Activated CD8-positive, alpha-beta memory T cell treated with anti-CD3 and anti-CD28 coated beads for 1 hour (primary cell): ENCODE measurements at places on chromosomes 13 and 19.

DNA sequence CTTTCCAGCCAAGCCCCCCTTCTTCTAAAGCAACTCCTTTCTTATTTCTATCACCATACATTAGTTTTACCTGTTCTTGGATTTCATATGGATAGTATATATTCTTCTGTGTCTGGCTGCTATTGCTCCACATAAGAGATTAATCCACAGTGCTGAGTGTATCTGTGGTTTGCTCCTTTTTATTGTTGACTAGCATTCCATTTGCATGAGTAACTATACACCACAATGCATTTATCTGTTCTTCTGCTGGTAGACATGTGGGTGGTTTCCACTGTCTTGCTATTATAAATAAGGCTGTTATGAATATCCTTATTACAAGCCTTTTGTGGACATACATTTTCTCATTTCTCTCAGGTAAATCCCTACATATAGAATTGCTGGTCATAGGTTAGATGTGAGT lies 138.2 kb downstream of the SLC7A1 start:
- DNase-seq, result no peak

DNA sequence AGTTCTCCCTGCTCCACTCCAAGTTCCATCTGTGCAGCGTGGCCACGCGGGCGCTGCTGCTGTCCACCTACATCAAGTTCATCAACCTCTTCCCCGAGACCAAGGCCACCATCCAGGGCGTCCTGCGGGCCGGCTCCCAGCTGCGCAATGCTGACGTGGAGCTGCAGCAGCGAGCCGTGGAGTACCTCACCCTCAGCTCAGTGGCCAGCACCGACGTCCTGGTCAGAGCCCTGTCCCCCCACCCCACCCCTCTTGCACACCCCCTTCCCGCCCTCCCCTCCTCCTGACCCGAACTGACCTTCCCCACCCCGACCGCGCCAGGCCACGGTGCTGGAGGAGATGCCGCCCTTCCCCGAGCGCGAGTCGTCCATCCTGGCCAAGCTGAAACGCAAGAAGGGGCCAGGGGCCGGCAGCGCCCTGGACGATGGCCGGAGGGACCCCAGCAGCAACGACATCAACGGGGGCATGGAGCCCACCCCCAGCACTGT lies 11.6 kb downstream of the FUZ start:
- DNase-seq, result no peak

GRCh38 chr13:110348309-110349105 lies 41.4 kb downstream of the COL4A2 start:
- no peak for DNase-seq

DNA sequence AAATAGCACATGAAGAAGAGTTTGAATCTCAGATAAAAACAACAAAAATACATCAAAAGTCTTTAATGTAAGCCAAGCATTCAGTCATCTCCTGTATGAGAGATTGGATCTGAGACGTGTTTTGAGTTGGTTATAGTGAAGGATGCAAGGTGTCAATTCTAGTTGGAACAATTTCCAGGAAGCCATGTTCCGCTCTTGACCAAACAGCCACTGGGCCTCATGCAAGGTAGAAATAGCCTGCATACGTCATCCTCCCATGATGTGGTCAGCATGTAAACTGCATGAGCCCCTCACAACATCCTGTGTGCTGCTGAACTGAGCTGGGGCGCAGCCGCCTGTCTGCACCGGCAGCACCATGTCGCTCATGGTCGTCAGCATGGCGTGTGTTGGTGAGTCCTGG lies at the start of gene KIR3DL3:
TSS of gene KIR3DL3 (plus strand) at position 301 of the 400 bp plus-strand sequence. CDS start at position 356, 55 bp downstream.
- DNase-seq, result no peak

GRCh38 chr19:16136185-16136999 lies 7.1 kb upstream of the HSH2D start:
- DNase-seq, result no peak

DNA sequence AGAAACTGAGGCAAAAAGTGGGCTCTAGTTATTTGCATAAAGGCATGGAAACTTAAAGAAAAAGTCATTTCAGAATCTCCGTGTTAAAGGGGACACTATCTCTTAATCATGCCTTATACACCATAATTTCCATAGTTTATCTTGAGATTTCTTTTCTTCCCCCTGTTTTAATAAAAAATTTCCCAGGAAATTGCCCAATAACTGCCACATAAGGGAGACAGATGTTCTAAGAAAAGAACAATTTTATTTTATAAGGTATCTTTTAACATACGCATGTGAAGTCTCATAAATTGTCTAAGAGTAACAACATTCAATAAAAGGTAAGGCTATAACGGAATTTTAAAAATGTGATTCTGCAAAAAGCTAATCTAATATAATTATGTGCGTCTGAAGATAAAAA lies 371.3 kb downstream of the IRS2 start:
- no peak for DNase-seq

GRCh38 chr13:47835470-47836228 lies 165.4 kb downstream of the SUCLA2 start:
- no peak for DNase-seq

- peak; percentile 75 for DNase-seq
Observed at GRCh38 chr19:12564016-12564664, 12.9 kb upstream of the ZNF564 start.

DNA sequence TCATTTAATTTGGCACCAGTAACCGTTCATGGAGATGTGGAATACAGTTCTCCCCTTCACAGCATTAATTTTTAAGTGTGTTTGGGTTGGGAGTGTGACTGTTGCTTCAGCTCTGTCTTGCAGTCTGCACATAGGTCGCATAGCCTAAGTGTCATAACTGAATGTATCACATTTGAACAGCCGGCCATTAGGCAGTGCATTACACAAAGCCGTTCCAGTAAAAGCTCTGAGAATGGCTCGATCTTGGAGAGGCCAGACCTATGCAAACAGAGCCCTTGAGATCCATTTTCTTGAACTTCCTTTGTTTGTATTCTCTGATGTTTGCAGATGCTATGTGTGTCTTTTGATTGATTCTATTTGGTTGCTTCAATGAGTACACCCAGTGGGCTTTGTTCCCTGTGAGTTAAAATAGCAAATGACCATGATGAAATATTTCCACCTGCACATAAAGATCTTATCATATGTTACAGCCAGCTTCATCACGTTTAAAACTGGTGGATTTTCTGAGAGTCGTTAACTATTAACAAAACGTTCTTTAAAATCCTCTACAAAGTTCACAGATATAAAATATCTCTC lies 1104.9 kb upstream of the SLC10A2 start:
- no peak for DNase-seq

DNA sequence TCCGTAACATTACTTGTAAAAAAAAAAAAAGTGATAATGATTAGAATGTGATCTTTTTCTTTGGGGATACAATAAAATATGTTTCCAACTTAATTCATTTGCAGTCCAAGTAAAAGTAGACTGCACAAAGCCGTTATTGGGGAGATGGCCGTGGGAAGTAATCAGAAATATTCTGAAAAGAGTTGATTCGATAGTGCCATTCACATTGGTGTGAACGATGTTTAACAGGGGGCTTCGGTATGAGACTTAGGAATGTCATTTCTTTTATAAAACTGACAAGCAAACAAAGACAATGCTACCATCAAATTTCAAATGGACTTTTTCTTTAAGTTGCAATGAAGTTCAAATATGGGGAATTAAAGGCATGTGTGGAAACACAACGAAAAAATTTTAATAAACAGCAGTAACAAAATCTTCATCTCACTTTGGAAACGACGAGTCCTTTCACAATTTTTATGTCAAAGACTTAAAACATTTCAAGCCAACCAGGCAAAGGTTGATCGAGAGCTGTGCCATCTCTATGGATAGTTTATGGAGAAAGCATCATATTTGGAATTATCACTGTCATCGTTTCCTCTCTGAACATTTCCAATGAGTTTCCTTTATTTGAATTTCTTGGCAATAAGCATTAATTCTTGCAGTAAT lies 1.7 kb upstream of the ZIC5 start:
- DNase-seq, result no peak

- DNase-seq, result peak; percentile 19
Observed at GRCh38 chr19:45569619-45570421, 14.8 kb downstream of the OPA3 start.

DNA sequence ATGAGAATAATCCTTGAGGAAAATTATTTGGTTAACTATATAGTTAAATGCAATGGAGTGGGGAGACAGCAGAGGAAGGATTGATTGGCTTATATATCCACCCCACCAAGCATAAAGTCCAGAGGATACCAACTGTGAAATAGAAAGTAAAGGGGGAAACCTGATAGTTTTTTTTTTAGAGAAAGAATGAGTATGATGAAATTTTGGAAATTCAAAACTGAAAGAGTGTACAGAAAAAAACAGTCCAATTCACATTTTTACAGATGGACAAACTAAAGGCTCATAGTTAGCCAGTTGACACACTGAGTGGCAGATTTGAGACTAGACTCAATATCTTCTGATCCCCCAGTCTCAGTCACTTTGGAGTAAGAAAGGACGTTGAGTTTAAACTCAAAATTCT lies 51.1 kb downstream of the FNDC3A start:
- no peak for DNase-seq

- no peak for DNase-seq
Observed at GRCh38 chr13:57996717-57997116, 365.2 kb downstream of the PCDH17 start.

GRCh38 chr19:8161135-8161646 lies 11.8 kb upstream of the FBN3 start:
- no peak for DNase-seq

GRCh38 chr19:32837531-32837930 lies 32.0 kb downstream of the SLC7A9 start:
- DNase-seq, result no peak

GRCh38 chr19:2110822-2111221 lies 14.1 kb downstream of the IZUMO4 start:
- no peak for DNase-seq

GRCh38 chr19:55482156-55482961 lies 2.6 kb upstream of the NAT14 start:
- no peak for DNase-seq

DNA sequence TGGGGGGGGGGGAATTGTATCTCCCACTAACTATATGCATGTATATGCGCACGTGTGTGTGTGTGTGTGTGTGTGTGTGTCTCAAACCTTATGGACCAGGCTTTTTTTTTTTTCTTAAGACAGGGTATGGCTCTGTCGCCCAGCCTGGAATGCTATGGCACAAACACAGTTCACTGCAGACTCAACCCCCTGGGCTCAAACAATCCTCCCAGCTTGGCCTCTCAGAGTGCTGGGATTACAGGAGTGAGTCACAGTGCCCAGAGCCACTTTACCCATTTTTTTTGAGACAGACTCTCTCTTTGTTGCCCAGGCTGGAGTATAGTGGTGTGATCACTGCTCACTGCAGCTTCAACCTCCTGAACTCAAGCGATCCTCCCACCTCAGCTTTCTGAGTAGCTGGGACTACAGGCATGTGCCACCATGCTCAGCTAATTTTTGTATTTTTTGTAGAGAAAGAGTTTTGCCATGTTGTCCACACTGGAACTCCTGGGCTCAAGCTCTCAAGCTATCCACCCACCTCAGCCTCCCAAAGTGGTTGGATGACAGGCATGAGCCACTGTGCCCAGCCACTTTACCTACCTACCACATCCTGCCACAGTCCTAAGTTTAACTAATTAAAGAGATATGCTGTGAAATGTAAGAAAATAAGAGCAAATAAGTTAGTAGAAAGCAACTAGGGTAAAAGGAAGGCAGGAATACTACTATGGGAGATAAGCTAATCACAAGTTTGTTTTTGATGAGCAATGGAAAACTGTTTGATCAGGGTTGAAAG lies 2.4 kb downstream of the ZMYM5 start:
- DNase-seq, result no peak

GRCh38 chr13:65342541-65343337 lies 1887.4 kb downstream of the PCDH9 start:
- no peak for DNase-seq

GRCh38 chr19:41746593-41747227 lies 8.6 kb upstream of the CEACAM6 start:
- DNase-seq, result peak; percentile 22

DNA sequence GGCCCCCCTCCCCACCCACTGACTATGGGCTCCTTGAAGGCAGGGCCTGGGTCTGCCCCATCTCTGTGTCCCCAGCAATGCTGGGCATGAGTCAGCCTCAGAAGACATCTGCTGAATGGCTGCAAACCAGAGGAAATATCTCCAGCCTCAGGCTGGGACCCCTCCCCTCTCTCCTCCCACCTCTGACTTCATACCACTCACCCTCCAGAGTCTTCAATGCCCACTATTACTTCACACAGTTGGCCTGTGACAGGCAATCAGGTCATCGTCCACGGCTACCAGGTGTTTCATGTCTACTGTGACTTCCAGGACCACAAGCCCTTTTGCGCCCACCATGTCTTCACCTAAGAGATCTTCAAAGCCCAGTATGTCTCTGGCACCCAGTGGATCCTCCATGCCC lies at the start of gene SRRM5:
TSS of gene SRRM5 (plus strand) at position 301 of the 400 bp plus-strand sequence. CDS start at position 335, 34 bp downstream.
- no peak for DNase-seq

DNA sequence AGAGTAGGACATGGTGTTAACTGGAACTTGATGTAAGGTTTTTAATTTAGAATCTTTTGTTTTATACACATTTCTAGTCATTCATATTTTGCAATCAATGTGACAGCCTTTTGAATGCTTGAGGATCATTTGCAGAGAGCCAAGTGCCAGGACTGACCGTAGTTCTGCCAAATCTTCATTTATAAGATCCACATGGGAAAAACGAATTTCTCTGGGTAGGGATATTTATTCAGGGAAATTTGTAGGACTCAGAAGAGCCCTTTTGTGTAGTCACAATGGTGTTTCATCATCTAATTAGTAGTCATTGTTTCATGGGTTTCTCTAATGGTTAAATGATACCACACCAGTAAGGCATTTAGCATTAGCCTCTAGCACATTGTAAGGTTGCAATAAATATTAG lies 161.1 kb downstream of the LMO7 start:
- DNase-seq, result no peak

GRCh38 chr13:106355866-106356265 lies 179.6 kb downstream of the EFNB2 start:
- no peak for DNase-seq

DNA sequence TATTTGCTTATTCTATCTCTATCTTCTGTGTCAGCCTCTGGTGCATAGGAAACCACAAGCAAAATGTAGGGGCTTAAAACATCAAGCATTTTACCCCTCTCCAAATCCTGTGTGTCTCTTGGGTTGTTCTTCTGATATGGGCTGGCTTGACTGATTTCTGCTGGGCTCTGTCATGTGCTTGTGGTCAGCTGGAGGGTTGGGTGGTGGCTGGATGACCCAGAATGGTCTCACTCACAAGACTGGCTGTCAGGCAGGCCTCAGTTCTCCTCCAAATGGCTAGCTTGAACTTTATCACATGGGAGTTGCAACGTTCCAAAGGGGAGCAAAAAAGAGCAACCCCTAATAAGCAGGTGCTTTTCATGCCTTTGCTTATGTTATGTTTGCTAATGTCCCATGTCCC lies 9.6 kb upstream of the LYPD5 start:
- DNase-seq, result no peak

DNA sequence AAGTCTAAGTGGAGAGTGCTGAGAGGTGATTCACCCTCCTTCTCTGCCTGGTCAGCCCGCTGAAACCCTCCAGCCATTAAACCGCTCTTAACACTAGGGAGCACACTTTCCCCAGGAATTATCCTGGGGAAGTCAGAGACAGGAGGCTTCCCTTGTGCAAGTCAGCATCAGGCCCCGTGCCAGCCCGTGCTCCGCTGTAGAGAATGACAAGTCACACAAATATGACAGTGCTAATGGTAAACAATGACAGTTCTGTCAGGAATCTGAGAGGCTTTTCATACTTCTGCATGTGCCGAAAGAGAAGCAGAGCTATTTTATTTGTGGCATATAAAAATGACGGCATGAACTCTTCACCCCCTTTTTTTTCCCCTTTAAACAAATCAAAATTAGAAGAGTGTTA lies 816.9 kb upstream of the SLC10A2 start:
- DNase-seq, result no peak
